ENCODE measurements at places on chromosomes 12 and 14.

DNA sequence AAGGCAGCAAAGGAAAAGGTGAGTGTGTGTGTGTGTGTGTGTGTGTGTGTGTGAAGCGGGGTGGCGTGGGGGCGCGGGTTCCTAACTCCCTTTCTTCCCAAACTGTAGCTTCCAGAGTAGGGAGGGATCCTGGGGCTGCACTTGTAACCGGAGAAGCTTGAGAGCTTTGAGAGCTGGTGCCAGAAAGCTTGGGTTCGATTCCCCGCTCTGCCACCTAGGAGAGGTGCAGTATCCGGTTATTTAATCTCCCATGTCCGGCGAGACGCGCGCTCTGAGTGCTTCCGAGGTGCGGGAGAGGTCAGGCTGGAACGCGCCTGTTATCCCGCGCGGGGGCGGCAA, 7.2 kb upstream of the RACGAP1 start:
- no peak for DNase-seq

- no peak for DNase-seq
These were observed at the start of gene RHOJ for GRCh38 chr14:63204407-63205043. TSS of gene RHOJ (plus strand) at chr14:63204443. CDS start at chr14:63204870, 427 bp downstream.

DNA sequence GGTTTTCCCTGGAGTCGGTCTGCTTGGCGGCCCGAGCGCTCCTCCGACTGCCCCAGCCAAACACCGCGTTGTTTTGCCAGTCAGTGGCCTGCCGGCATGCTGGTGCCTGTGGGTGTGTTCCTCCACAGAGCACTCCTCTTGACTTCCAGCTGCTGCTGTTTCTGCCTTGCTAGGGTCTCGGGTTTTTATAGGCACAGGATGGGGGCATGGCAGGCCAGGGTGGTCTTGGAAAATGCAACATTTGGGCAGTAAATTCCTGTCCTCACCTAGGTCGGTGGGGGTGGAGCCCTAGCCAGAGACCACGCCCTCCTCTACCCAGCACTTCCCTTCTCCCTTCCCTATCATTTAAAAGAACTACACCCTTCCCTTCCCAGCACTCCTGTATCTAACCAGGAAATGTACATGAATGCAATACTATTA, 34.7 kb upstream of the VASH1 start:
- DNase-seq, result no peak

- no peak for DNase-seq
These were observed 249.2 kb downstream of the NELL2 start for GRCh38 chr12:44626883-44627282.

DNA sequence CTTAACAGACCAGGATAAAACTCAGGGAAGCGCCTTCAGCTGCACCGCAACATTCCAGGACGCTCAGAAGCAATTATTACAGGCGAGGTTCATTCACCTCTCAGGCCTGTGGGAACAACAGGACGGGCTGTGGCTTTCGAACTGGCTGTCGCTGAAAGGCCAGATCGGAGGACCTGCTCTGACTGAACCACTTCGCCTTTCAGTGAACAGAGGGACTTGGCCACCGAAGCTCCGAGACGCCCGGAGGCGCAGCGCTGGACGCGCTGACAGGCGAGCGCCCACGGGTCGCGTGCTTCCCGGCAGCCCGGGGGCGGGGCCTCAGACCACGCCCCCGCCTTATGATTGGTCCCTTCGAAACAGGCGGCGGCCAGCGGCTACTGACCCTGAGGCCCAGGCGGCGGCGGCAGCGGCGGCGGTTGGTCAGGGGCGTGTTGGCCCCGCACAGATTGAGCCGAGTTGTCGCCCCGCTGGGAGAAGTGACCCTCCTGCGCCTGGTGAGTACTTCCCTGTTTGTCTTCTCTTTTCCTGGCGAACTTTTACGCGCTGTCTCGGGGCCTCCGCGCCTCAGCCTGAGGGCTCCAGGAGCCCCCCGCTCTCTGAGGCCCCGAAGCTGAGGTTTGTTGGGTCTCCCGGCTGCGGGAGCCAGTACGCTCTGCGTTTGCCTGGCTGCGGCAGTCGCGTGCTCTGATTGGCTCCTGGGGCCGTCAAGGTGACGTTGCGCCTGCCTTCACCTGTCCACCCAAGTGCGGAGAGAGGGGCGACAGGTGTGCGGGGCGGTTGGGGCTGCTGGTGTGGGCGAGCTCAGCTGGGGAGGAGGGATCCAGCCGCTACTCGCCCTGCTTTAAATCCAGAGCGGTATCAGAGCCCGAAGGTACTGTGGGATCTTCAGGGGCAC, at the start of gene GAS2L3:
TSS of gene GAS2L3 (plus strand) at position 393 of the 895 bp plus-strand sequence. CDS start 21,221 bp downstream, outside the sequence.
- peak; percentile 72 for DNase-seq

DNA sequence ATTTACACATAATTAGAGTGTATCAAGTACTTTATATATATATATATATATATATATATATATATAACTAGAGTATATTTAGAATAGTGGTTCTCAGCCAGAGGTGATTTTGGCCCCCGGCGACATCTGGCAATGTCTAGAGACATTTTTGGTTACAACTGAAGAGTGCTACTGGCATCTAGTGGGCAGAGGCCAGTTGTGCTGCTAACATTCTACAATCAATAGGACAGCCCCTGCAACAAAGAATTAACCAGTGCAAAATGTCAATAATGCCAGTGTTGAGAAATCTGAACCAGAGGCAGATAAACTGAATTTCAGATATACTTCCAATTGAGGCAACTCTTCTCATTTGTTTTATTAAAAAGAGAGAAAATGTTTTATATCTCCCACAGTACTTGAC, 8.9 kb downstream of the GTF2A1 start:
- DNase-seq, result no peak

Data from COLO829 (cell line).